ENCODE measurements at places on chromosomes 1 and 21. TPM values are rescaled to one million over a fixed set of nuclear protein-coding genes. Genes with fewer than 3 reads are reported as not detected.

PBXIP1 gene
- 15.1 TPM for polyA plus RNA-seq

C1QTNF12 gene
- 0.46 TPM for polyA plus RNA-seq

DNA sequence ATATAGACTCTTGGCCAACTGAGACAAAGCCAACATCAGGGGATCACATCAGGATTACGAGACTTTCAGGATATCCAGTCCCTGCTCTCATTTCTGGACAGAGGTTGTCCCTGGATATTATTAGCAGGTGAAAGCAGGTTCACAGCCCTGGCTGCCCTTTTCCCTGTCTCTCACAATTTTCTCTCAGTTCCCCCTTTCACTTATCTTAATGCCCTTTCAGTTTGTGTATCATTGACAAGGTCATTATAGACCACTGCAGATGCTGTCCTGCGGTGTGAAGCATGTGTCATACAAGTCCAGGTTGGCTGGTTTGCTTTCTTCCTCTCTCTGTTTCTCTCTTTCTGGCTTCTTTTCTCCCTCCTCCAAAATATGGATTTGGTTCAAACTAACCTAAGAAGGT is 2.1 kb upstream of the KLHDC9 start:
- no peak for DNase-seq

- no peak for DNase-seq
These were observed 55.0 kb downstream of the WNT9A start for GRCh38 chr1:227892489-227893299.

CHIA gene
- polyA plus RNA-seq = not detected

DNA sequence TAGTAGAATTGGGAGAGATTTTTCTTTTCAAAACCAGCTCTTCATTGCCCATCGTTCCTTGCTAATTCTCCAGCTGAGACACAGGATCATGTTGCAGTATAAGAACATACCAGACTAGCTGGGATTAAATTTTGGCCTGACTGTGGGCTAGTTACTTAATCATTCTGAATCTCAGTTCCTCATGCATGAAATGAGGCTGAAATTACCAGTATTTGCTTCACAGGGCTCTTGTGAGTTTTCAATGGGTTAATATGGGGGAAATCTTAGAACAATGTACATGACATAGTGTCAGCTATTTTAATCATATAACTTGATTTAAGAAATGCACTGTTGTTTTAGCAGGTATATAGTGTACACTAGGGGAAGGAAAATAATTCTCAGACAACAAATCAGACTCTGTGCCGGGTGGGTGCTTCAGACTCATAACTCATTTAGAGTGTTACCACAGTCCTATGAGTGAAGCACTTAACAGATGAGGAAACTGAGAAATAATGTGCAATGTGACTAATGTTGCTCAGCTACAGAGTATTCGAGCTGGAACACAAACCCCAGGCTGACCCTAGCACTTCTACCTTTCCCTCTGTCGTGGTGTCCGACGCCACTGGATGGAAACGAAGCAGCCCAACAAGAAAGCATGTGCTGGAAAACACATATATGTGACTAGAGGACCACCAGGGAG is 137.6 kb upstream of the SGIP1 start:
- no peak for DNase-seq

EFNA1 gene
- 116 TPM for polyA plus RNA-seq

DNA sequence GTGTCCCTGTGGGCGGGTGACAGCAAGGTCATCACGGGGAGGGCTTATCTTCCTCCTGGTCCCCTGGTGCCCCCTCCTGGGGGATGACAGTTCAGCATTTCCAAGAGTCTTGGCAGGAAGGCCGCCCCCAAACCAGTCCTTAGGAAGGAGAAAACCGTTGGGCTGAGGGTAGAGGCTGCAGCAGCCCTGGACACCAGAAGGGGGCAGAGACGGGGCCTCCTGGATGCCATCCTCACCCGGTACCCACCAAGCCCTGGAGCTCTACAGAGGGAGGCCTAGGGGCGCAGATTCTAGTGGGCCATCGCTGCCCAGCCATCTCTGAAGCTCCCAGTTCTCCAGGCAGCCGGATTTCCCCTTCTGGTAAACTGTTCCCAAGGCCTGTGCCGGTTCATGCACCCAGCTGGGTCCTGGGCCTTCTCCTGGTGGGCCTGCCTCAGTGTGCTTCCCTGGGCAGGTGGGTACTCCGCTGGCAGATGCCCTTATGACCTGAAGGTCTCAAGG is 14.8 kb upstream of the ZNF669 start:
- DNase-seq = no peak

DNA sequence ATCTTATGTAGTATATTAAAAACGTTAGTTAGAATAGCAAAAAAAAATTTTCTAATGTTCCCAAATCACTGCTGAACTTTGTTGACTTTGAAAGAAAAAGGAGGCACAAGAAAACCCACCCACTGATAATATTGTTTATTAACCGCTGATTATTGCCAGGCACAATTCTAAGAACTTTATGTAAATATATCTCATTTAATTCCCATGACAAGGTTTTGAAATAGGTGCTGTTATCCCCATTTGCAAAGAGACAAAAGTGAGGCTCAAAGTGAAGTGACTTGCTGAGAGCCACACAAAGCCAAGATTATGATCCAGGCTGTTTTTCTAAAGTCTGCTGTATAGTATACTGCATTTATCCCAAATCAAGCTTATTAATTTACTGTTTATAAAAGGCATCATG is 56.4 kb downstream of the SASS6 start:
- no peak for DNase-seq

CLCN6 gene
- 7.4 TPM for polyA plus RNA-seq

DNA sequence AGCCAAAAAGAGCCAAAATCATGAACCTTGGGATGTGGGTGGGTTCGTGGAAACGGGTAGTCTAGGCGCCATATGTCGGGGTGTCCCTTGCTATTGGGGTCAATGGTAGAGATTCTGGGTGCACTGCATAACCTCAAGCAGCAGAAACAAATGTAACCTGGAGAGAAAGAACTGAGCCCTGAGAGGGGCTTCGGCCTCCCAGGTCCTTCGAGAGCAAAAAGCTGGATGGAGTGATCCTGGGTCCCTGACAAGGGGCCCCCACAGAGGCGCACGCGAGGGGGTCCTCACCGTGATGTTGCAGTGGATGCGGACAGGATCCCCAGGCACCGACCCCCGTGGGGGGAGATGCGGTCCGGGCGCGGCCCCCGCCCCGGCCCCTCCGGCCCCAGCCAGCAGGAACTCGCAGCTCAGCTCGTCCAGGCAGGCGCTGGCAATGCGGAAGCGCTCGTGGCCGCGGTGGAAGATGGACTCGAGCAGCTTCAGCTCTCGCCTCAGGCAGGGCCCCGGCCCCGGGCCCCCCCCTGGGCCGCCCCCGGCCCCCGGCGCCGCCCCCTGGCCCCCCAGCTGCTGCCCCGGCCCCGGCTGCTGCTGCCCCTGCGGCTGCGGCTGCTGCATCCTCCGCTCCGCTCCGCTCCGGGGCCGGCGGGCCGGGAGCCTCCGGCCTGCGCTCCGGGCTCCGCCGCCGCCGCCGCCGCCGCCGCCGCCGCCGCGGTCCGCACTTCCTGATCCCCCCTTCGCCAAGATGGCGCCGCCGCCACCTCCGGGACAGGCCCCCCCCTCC is at the start of gene UBE2Q1:
Gene UBE2Q1, minus strand, starts transcription at position 724 of the 781 bp plus-strand sequence. Its CDS starts 109 bp downstream, at position 615.
- DNase-seq = no peak

EFHD2 gene
- polyA plus RNA-seq = 45.6 TPM

GRCh38 chr1:39488793-39489566 is 2.5 kb upstream of the BMP8A start:
- DNase-seq = no peak

GRCh38 chr1:22452481-22452957 is 868 bp downstream of the ZBTB40 start:
- no peak for DNase-seq

DNA sequence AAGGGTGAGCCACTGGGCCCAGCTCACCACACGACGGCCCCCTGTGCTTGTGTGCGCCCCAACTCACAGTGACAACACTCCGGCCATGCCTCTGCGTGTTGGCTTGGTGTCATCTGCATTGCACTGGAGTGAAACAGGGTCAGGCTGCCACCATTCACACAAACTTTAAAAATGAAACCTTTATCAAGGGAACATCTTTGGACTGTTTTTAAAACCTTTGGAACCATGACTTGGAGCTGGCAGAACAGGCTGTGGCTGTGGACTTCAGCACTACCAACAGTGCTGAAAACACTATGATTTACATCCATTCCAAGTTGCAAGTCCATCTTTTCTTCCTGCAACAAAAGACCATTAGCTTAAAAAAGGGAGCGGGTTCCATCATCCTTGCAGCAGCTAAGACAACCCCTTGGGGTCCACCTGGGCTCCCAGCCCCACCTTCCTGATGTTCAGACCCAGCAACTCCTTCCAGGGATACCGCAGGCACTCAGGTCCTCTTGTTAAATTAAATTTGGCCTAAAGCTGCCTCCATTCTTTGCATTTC is 25.6 kb downstream of the POFUT2 start:
- DNase-seq = no peak

DNA sequence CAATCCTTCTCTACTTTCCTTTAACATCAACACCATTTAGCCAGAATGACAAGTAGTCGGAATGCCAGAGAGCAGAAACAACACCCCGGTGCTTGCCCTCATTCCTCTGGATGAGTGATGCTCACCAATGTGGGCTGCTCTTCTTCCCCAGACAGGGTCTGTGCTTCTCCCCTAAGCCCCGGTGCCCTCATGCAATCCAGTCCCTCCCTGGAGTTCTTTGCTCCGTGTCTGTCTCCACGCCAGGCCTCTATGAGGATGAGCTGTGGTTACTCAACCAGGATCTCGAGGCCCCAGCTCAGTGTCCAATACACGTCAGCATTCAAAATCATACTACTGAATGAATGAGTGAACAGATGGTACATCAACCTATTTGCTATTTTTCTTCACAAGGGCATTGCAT is 29.7 kb upstream of the PDE9A start:
- DNase-seq = no peak

DNA sequence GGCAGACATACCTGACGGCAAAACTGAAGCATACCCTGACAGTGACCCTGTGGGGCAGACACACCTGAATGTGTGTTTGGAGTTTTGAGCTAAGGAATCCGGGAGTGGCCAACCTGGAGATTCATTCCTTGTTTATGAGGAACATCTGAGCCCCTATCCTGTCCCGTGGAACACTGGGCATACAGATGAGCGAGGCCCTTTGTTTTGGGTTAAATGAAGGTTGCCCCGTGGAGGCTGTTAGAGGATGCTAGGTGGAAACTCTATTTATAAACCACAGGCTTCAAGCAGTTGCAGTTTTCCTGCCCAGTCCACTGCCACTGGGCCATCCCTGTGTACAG is 18.1 kb downstream of the GALNT2 start:
- DNase-seq = peak; percentile 75

FBLIM1 gene
- polyA plus RNA-seq = 185 TPM

GRCh38 chr1:4752059-4752458 is 97.7 kb downstream of the AJAP1 start:
- DNase-seq = no peak

DNA sequence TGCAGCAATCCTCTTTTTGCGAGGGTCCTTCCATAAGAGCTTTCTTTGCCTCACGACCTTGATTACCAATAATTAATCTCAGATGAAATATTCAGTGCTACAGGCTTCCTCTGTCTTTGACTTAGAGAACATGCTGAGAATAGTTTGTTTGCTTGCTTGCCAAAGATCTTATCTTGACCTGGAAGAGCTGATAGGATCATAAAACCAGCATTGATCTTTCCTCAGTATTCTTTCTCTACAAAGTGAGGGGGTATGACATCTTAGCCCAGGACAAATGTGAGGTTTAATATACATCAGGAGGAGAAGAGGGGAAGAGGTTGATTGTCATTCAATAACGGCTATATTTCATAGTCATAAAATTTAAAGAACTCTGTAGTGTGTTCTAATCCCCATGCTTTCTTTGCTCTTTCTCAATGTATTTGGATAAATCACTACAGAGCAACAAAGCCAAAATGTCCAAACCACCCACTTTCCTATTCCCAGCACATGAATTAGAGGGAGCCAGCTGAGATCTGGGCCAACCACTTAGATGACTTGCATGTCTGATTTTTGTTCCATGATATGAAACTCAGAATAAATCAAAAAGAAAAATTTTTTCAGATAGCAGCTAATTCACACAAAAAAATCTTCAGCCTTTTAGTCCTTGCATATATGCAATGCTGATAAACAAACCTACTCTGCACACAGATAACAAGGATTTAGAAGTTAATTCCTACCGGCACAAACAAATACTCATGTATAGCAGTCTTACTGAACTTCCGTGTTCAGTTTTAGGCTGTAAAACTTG is 50.5 kb upstream of the IPO9 start:
- DNase-seq = no peak

GRCh38 chr1:78676993-78677392 is 27.4 kb downstream of the IFI44 start:
- no peak for DNase-seq

MCOLN3 gene
- polyA plus RNA-seq = 5.5 TPM

TCP10L gene
- 0.25 TPM for polyA plus RNA-seq

C1orf141 gene
- not detected for polyA plus RNA-seq

DNA sequence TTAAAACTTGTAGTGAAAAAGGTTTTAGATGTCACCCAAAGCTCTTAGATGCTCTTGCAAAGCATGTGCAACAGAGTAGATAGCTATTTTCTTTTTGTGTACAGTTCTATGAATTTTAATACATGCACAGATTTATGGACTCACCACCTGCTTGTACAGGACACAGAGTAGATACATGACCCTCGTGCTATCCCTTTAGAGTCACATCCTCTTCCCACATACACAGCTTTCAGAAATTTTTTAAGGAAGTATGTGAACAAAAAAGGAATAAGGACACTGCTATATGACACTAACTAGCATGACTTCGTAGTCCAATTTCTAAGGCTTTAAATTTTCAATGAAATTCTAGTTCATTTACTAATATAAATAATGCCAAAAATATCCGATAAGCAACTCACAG is 60.9 kb downstream of the ABL2 start:
- no peak for DNase-seq

PROK1 gene
- not detected for polyA plus RNA-seq

GRCh38 chr1:108828074-108828961 is 28.6 kb downstream of the AKNAD1 start:
- DNase-seq = peak; percentile 100

GRCh38 chr1:34858901-34859445 is 576 bp downstream of the SMIM12 start:
- no peak for DNase-seq

- no peak for DNase-seq
These were observed 749 bp upstream of the COX20 start for GRCh38 chr1:244834543-244835275.

GRCh38 chr1:15991427-15992186 is 12.4 kb upstream of the SRARP start:
- DNase-seq = no peak

GRCh38 chr1:12634696-12635202 is 9.1 kb upstream of the AADACL4 start:
- no peak for DNase-seq

PRRX1 gene
- not detected for polyA plus RNA-seq

- no peak for DNase-seq
These were observed 7.0 kb downstream of the OR14I1 start for GRCh38 chr1:248695451-248696132.

LRRC40 gene
- 15.9 TPM for polyA plus RNA-seq

DNA sequence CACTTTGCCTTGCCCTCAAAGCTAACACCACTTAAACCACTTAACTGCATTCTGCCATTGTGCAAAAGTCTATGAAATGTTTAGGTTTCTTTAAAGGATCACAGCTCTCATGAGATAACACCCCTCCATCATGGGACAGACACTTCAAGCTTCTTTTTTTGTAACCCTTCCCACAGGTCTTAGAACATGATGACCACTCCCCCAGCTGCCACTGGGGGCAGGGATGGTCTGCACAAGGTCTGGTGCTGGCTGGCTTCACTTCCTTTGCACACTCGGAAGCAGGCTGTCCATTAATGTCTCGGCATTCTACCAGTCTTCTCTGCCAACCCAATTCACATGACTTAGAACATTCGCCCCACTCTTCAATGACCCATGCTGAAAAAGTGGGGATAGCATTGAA is 7.7 kb downstream of the ADAMTS1 start:
- no peak for DNase-seq
